ENCODE measurements at places on chromosomes 13 and 19.

- DNase-seq = no peak
Measured at GRCh38 chr13:80523134-80523533, 182.2 kb upstream of the SPRY2 start.

DNA sequence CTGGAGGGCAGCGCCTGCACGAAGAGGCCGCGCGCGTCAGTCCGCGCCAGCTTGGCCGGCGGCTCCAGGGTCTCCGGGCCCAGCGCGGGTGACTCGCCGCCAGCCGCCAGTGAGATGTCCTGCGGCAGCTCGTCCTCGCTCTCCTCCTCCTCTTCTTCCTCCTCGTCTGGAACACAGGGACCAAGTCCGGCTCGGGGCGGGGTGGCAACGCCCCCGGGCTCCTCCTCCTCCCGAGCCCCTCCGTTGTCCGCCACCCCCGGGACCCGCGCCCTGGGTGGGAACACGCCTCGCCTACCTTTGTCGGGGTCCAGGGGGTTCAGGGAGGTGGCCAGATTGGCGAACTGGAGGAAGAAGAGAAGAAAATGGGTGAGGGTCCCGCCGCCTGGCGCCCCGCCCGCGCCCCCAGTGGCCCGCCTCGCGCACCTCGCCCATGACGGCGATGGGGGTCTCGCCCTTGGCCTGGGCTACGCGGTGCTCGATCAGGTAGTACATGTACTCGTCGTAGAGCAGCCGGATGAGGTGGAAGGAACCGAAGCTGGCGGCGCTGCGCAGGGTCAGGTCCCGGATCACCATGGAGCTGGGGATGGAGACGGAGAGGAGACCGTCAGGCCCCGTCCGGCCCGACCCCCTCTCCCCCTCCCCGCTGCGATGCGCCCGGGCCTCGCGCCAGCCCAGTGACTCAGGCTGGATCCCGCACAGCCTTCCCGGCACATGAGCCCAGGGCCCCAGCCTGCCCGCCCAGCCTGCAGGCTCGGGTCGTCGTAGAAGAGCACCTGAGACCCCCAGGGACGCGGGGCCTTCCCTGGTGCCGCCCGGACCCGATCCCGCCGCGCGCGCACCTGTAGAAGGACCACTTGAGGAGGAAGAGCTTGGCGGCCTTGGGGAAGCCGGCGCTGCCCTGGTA is 10.6 kb downstream of the DCAF15 start:
- DNase-seq = peak; percentile 64

- DNase-seq = no peak
Measured at GRCh38 chr13:44079413-44080205, 199.9 kb downstream of the LACC1 start.

- no peak for DNase-seq
Measured at GRCh38 chr19:10105509-10106099, 558 bp upstream of the PPAN start.

Data from uterus (tissue), 4 donors.